ENCODE measurements at places on chromosomes 12 and 14. TPM values are rescaled to one million over a fixed set of nuclear protein-coding genes. Genes with fewer than 3 reads are reported as not detected.

Gene AJUBA
- 211 TPM for total RNA-seq

Gene MYL2
- total RNA-seq: not detected

Gene ATL1
- total RNA-seq: 1.1 TPM

Gene HOXC11
- total RNA-seq: 2.2 TPM

Gene GLIPR1L1
- total RNA-seq: not detected

Gene HHIPL1
- 2.9 TPM for total RNA-seq

Gene G2E3
- 23.0 TPM for total RNA-seq

Gene PCNX4
- 69.4 TPM for total RNA-seq

Gene SPTB
- 1.7 TPM for total RNA-seq

Gene LPCAT3
- 155 TPM for total RNA-seq

Gene CIROP
- total RNA-seq: not detected

Gene TXNDC16
- 6.6 TPM for total RNA-seq

Gene PLXNC1
- total RNA-seq: 41.3 TPM

Gene RAB3IP
- 82.5 TPM for total RNA-seq

Gene SLC8A3
- total RNA-seq: not detected

Gene NXPH4
- total RNA-seq: 10.6 TPM

Gene EIF2B2
- 54.4 TPM for total RNA-seq

Gene PPM1H
- 151 TPM for total RNA-seq

Measured in Caco-2 (cell line).